Stimulated activated CD4-positive, alpha-beta T cell treated with anti-CD3 and anti-CD28 coated beads, Interleukin-2, amount 100 ng/mL, for 4 hours (primary cell): ENCODE measurements at places on chromosomes 6 and 20.

- no peak for DNase-seq
Measured at GRCh38 chr20:63405102-63405730, 44.1 kb upstream of the CHRNA4 start.

DNA sequence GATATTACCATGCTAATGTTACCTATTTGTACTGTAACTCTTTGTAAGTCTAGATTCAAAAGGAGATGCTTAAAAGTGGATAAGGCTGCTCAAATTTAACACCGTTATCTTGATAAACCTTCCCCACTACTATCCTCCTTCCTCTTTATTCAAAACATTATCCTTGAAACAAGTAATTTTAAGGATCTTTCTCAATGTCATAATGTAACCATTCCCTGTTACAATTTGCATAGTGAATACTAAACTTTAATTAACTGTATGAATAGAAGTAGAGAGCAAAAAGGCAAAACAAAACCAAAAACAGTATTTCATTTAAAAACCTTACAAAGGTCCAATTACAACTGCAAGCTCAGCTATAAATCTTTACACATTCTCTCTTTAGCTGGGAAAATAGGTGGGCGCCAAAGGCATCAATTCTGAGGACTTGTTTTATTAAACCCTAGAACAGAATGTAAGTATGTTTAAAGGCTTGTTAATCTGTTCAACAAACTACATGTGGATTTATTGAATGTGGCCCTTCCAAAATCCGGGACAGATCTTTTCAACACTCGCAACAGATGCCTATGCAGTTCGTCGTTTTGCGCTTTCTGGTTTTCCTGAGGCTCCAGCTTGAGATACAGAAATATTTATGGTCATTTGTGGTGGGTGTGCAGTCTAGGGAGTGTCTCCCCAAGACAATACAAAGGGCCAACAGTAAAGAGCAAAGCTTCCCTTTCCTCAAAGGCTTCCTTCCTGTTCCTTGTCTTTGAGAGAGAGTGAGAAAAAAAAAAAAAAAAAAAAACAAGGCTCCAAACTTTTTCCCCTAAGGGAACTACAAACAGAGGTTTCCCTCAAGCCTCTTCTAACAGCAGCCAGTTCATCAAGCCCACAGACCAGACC, 15.1 kb downstream of the KIF13A start:
- DNase-seq, result no peak

GRCh38 chr6:99512033-99512432, 3.2 kb downstream of the USP45 start:
- no peak for DNase-seq

DNA sequence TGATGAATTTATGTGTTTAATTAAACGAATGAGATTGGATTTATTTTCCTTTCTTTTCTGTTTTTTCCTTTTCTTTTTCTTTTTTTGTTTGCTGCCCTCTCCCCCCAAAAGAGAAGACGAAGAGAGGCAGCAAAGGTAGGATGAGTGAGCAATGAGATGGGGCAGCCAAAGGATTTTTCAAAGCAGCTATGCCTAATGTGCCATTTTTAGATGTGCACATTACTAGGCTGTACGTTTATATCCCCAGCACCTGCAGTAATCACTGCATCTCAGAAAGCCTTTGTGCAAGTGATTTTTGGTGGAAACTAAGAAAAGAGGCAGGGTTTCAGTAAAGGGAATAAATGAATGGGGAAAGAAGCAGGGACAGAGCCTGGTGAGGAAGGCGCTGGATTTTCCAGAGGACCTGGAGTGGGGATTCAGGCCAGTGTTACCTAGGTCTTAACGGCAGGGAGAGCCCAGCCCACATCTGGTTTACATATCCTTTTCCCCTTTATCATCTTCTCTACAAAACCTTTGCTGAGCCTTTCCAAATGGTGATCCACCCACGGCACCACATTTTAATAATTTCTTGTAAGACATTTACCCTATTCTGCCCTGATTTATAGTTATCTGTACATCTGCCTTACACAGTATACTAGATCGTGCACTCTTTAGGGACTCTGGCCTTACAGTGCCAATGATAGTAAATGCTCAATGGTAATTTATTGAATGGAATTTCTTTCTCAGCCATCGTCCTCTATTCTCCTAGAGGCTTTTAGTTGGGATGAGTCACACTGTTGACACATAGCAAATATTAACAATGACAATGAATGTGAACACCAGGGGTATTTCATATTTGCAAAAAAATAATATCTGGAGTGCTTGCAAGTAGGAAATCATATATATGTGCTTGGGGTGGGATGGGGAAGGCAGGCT, 38.3 kb upstream of the ATXN1 start:
- DNase-seq, result no peak

DNA sequence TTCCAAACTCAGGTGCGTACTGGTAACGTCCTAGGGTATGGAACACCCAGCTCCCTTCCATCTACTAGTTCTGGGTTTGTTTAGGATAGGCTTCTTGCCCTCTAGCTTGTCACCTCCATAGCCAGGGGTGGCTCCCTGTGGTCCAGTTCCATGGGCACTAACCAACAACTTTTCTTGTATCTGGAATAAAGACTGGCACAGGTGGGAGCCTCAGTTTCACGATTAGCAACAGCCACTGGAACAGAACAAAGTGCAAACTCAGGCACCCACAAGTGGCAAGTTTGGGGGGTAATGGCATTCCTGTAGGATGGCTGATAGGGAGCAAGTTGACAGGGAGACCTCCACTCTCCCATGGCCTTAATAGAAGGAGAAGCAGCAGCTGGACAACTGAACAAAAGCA, 5.6 kb upstream of the APMAP start:
- DNase-seq, result no peak

GRCh38 chr6:92847988-92848387, 571.4 kb downstream of the EPHA7 start:
- DNase-seq, result no peak

- DNase-seq, result no peak
Measured at GRCh38 chr6:41561416-41561815, 15.2 kb downstream of the FOXP4 start.

DNA sequence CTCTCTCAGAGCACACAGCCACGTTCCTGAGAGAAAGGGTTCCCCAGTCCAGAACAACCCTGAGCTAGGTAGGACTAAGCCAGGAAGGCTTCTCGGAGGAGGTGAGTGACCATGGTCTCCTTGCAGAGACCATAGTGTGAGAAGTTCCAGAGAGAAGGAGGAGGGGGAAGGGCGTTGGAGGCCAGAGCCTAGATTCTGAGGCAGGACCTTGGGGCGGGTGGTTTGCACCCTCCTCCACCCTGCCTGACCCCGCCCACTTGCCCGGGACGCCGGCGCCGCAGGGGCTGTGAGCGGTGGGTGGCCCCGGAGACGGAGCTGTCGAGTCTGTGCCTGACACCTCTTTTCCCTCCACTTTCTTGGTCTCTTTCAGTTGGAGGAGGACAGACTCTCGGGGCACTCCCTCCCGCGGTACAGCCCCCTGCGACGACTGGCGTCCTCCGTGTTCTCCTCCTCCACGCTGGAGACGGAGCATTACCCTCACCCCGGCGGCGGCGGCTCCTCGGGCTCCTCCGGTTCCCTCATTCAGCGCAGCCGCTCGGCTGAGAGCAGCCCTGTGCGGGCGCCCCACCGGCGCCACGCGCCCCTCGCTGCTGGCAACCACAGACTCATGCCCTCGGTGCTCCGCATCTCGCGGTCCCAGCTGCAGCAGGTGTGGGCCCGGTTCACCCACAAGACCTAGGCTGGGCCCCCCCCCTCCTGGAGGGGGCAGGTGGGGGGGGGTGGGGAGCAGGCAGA, 26.2 kb downstream of the TTBK1 start:
- peak; percentile 35 for DNase-seq

GRCh38 chr6:111824608-111825337, 48.5 kb downstream of the FYN start:
- DNase-seq, result no peak

GRCh38 chr20:35527122-35527769, 2.2 kb downstream of the C20orf173 start:
- DNase-seq, result no peak

DNA sequence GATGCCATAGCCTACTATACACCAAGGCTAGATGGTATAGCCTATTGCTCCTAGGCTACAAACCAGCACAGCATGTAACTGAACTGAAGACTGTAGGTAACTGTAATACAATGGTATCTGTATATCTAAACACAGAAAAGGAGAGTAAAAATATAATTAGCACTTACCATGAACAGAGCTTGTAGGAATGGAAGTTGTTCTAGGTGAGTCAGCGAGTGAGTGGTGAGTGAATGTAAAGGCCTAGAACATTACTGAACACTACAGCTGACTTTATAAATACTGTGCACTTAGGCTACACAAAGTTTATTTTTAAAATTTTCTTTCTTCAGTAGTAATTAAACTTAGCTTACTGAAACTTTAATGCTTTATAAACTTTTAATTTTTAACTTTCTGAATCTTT, 129.5 kb downstream of the BTBD9 start:
- DNase-seq, result no peak

- peak; percentile 49 for DNase-seq
Measured at GRCh38 chr20:47272893-47273590, 83.5 kb downstream of the ZMYND8 start.

DNA sequence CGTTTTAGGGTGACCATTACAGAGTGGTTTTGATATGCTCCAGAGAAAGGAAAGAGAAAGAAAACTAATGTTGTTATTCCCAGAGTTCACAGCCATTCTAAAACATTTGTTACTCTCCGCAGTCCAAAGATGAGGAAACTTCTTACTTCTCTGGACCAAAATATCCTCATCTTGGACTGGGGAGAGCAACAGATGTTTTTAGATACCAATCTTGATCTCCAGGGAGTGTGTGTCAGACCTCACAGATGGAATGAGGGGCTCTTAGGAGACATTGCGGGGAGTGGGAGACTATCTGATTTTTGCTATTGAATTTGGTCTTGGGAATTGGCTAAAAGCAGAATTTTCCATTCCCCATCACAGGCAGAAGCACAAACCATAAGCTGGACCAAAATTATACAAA, 110.8 kb downstream of the TNFAIP3 start:
- DNase-seq, result no peak

DNA sequence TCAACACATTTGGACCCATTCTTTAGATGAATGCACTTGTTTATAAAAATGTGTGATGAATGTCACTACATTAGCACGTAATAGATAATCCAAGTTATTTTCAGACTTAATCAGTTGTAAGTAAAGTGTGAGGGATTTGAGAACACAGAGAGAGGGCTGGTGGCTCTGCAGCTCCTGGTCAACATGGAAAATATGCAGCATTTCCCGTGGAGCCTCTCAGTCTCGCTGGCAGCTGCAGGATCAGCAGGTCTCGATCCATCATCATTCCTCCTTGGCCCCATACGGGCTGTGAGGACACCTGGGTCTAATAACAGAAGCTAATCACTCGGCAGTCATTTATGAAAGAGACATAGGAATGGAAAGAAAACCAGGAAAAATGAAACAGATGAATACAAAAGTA, 390.2 kb downstream of the PRKN start:
- DNase-seq, result no peak

DNA sequence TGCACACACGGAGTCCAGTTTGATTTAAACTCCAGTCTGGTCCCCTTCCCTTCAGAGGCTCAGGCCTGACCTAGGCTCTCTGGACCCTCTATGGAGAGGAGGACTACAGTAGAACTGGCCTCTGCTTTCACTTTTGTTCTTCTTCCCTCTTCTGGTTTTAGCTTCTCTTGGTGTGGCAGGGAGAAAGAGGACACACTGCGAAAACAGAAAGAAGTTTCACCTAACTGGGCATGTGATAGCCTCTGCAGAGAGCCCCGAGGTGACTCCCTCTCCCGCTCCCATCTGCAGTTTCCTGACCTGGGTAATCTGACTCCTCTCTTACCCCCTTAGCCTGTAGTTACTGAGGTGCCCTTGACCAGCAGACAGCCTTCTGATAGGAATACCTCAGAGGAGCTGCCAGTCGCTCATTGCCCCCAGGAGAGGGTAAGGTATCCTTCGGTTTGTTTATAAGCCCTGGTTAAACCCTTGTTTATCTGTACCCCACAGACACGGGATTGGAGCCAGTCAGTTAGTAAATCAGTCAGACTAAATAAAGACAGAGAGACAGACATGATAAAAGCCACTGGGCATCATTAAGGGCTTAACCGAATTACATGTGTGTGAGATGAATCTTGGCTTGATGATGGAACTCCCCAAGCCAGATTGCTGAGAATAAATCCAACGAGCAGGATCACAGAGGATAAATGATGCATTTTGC, 12.0 kb upstream of the DTNBP1 start:
- no peak for DNase-seq

DNA sequence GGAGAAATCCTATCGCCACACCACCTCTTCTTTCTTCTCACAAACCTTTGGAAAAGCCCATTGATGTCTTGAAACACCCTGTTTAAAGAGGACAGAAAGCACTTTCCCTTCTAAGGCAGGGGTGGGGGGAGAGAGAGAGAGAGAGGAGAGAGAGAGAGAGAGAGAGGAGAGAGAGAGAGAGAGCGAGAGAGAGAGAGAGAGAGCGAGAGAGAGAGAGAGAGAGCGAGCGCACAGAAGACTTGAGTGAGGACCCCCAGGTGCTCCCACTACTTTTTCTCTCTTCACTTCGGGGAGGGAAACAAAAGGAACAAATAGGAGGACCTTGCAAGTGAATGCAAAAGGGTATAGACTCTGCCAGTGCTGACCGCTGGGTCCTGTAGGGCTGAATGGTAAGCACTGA, 52.4 kb downstream of the TIAM2 start:
- no peak for DNase-seq

DNA sequence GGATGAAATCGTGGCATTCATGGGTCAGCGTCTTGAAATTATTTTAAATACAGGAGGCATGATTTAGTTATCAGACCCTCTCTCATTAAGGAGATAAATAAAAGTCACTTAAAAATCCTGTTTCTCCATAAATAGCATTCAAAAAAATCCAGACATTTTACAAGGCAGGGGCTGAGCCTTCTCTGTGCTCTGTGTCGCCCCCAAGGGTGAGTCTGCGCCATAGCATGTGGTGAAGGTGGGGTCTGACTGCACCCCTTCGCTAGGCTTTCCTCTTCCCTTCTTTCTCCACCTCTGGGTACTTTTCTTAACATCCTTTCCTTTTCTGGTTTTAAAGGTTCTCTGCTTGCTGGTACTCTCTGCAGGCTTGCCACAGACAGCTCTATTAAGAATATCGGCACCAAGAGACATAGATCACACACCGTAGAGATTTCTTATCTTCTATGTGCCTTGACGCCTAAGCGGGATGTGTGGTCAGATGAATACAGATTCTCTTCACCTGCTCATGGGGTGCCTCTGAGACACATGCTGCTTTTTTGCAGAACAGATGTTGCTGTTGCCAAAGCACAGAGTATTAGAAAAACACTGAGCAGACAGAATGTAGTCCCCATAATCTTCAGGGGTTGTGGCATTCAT, 20.1 kb upstream of the FAM209A start:
- DNase-seq, result no peak

GRCh38 chr6:119720160-119720559, 370.6 kb upstream of the MAN1A1 start:
- DNase-seq, result no peak

DNA sequence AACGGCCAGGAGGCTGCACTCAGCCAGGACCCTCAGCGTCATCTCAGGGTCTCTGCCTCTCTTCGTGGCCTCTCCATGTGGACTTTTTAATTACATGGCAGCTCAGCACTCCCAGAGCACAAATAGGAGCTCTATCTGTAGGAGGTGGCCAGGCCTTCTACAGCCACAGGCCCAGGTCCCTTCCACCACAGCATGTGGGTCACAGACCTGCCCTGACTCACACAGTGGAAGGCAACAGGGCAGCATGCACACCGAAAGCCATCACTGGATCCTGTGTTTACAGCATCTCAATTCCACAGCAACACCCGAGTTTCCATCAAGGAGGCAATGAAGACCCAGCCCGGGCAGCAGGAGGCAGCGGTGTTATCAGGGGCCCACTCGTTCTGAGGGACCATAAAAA, 65.8 kb upstream of the CD93 start:
- DNase-seq, result no peak
